ENCODE measurements at places on chromosomes 13 and 19.

- DNase-seq: no peak
Observed at GRCh38 chr19:13521066-13521465, 14.8 kb upstream of the CACNA1A start.

DNA sequence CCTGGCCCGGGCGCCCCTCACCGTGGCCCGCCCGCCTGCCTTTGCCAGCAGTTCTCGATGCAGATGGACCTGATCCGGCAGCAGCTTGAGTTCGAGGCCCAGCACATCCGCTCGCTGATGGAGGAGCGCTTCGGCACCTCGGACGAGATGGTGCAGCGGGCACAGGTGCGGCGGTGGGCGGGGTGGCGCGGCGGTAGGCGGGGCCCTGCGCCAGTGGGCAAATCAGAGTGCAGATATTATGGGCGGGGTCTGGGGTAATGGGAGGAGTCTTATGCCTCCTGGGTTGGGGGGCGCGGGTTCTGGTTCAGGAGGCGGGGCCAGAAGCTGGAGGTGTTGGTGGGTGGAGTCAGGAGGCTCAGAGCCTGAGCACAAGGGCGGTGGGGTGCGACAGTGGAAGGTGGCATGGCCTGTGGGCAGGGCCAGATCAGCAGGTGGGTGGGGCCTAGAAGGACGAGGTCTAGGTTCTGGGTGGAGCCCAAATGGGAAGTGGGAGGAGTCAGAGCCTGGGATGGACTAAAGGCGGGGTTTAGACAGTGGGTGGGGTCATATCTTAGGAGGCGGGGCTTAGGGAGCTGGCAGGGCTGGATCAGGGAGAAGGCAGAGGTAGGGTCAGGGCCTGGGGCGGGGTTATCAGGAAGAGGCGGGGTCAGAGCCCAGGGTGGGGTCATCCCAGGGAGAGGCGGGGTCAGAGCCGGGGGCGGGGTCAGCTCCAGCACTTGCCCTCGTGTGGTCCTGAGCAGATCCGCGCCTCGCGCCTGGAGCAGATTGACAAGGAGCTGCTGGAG, 5.6 kb downstream of the APC2 start:
- DNase-seq: no peak

DNA sequence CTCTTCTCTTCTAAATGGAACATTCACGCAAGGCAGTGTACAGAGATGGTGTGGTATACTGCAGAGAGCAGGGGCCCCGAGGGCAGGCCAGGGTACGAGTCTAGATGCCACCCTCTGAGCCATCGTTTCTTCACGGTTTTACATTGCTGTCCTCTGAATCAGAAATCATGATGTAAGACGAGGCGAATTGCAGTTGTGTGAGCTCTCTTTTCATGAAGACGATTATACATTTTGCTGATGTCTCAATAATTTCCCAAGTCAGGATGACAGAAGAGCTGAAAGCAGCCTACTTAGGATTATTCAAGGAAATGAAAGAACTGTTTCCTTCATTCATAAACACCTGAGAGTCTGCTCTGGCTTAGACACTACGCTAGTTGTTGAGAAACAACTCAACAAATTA, 93.8 kb upstream of the RNF113B start:
- DNase-seq: no peak

GRCh38 chr19:17993076-17993813, 14.7 kb upstream of the ARRDC2 start:
- DNase-seq: no peak

- no peak for DNase-seq
Observed at GRCh38 chr13:26471807-26472206, 85.7 kb upstream of the WASF3 start.

GRCh38 chr19:4870025-4870700, 2.7 kb upstream of the PLIN3 start:
- DNase-seq: no peak

DNA sequence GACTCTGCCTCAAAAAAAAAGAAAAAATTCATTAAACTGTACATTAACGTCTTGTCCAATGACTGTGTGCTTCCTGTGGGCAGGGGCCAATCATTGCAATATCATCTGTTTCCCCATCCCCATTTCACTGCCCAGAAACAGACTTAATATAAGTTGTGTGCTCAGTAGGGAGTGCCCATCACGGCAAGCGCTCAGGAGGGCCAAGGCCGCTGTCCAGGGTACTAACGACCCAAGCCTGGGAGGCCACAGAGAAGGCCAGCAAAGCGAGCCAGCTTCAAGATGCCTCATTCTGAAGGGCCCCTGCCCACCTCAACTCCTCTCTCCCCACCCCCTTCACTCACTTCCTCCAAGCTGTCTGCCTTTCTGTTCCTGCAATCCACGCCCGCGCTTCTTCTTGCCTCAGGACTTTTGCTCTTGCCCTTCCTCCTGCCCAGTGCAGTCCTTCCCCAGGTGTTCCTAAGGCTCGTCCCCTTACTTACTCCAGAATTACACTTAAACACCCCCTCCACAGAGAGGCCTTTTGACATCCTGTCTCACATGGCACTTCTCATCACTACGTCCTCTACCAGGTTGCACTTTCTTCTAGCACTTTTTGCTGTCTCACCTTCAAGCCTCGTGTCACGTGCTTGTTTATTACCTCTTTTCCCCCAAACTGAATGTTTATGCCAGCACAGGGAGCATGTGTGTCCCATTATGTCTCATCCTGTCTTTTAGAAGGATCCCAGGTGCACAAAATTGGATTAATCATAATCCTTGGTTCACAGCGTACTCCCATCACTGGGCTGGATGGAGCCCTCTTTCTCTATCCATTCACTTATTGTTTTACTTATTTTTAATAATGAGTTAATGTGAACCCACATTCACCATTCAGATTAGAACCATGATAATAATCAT, 11.3 kb upstream of the POU2F2 start:
- DNase-seq: no peak
